AG09309 (cell line): ENCODE measurements at places on chromosomes 4 and X.

- DNase-seq: no peak
Observed at GRCh38 chr4:114598191-114599121, at the start of gene UGT8. Gene UGT8, plus strand, starts transcription at chr4:114598807. Its CDS starts 24,074 bp downstream, at chr4:114622881.

- DNase-seq: no peak
Observed at GRCh38 chrX:134537179-134537955, 77.4 kb downstream of the HPRT1 start.

DNA sequence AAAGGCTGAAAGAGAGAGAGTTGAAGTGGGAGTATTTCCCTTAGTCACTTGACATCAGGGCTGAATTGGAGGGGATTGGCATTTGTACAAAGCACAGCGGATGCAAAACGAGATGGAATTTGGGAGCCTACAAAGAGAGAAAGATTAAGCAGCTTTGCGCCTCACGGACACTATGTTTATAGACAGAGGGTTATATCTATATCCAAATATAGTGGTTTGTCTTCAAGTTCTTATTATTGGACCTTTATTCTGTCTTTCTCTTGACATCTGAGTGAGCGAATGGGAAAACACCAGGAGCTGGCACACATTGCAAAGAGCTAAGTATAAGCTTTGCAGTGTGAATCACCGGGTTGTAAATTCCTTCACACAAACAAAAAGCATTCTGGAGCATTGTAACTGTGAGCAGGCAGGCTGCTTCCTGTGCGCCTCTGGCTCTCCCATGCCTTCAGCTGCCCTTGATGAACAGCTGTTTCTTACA is 500.2 kb downstream of the STIM2 start:
- DNase-seq: peak; percentile 85

DNA sequence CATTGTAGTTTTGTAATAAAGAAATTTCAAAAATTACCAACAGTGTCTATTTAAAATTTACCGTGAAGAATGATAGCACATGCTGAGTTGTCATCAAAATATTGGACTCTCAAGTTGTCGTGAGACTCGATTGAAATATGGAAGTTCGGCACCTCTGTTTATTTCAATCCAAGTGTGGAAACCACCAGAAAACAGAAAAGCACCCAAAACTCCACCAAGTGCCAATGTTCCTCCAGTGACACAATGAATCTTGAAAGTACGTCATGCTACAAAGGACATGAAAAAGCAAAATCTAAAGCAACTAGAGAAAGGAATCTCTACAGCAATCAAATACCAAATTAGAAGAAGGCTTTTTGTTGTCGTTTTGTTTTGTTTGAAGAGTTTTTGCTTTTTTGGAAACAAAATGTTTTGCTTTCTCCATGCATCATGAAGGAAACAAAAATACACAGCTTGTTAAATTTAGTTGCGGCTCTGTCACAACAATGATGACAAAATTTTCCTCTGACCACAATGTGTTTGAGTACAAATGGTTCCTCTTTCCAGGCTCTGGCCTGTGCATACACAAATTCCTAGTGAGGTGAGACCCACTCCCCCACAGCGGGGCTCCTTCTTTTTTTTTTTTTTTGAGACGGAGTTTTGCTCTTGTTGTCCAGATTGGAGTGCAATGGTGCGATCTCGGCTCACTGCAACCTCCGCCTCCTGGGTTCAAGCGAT is 9.6 kb upstream of the IL13RA1 start:
- no peak for DNase-seq
